Adrenal gland (tissue), 19 donors: ENCODE measurements at places on chromosomes 13 and 19. TPM values are rescaled to one million over a fixed set of nuclear protein-coding genes. Genes with fewer than 3 reads are reported as not detected.

GRCh38 chr19:19217099-19217498 is 5.3 kb downstream of the NCAN start:
- no peak overlapping the region for H3K27ac ChIP-seq
- no peak overlapping the region for H3K4me3 ChIP-seq
- H3K4me1 ChIP-seq = no peaks in the 10 kb centered on the region
- no peaks in the 10 kb centered on the region for H3K36me3 ChIP-seq
- no peak for DNase-seq

DNA sequence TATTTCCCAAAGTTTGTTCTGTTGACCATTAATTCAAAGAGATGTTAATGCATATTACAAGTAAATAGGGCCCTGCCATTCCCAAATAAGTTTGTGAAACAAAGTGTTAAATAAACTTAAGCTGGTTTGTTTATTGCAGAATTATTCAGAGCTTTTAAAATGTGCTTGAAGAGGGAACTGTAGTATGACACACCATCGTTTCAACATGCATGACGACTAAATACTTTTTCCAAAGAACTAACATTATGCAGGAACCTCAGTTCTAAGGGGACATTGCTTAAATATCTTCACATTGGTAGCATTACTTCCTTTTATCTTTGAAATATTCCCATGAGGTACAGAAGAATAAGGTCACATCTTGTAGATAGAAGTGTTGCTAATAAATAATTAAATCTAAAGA is 14.6 kb downstream of the LHFPL6 start:
- DNase-seq = no peak
- H3K27me3 ChIP-seq = no peaks in the 10 kb centered on the region
- no peak overlapping the region for H3K27ac ChIP-seq
- H3K4me1 ChIP-seq = no peaks in the 10 kb centered on the region
- H3K4me3 ChIP-seq = no peak overlapping the region

DNA sequence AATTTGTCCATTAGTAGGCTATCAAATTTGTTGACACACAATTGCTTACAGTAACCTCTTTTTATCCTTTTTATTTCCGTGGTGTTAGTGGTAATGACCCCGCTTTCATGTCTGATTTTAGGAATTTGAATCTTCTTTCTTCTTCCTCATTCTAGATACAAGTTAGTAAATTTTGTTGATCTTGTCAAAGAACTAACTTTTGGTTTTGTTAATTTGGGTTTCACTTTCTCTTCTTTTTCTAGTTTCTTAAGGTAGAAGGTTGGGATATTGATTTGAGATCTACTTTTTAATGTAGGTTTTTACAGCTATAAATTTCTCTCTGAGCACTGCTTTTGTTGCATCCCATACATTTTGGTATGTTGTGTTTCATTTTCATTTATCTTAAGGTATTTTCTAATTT is 53.3 kb upstream of the SLC7A1 start:
- H3K4me3 ChIP-seq = no peak overlapping the region
- H3K36me3 ChIP-seq = no peaks in the 10 kb centered on the region

- peaks cover 94% of the 10 kb centered on the region for H3K36me3 ChIP-seq
- no peaks in the 10 kb centered on the region for H3K4me1 ChIP-seq
- no peak overlapping the region for H3K4me3 ChIP-seq
- no peak for DNase-seq
- peak overlapping the region; percentile 17 for H3K27ac ChIP-seq
Observed at GRCh38 chr19:10828981-10829821, 6.8 kb downstream of the TMED1 start.

- peak; percentile 33 for DNase-seq
- H3K36me3 ChIP-seq = no peaks in the 10 kb centered on the region
- peaks cover 10% of the 10 kb centered on the region for H3K4me1 ChIP-seq
Observed at GRCh38 chr19:52963247-52963618, 552 bp upstream of the ZNF816 start.

- no peak overlapping the region for H3K4me3 ChIP-seq
- DNase-seq = no peak
- H3K36me3 ChIP-seq = no peaks in the 10 kb centered on the region
- H3K27ac ChIP-seq = peak overlapping the region; percentile 69
Observed at GRCh38 chr19:38183251-38183897, 40.6 kb downstream of the DPF1 start.

DNA sequence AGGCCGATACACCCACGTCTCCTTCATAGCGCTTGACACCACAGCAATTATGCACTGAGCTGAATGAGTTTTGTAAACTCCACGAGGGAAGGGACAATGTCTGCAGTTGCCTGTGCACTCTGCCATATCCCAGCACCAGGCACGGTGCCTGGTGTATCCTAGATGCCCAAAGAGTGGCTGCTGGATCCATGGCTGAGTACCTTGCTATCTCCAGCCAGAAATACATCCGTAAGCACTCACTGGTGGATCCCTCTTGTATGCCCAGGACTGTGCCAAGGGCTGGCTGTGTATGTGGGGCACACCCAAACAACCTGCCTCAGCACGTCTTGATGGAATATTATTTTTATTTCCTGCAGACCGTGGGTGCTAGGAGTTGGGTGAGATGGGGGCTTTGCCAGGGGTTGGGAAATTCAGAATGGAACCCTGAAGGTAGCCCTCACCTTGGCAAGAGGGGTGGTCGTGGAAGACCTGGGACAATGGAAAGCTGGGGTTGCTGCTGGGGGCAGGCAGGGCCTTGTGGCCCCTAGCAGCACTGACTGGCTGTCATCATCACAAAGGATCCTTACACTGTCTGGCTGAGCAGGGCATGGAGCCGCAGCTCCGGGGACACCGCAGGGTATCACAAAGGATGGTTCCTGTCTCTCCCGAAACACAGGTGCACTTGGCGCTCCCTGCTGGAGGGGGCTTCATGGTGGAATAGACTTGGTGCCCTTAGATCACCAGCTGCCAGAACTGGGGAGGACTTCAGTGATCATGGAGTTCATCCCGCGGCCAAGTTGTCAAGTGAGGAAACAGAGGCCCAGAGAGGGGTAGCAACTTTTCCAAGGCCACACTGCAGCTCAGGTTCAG is 131.3 kb downstream of the URI1 start:
- H3K4me3 ChIP-seq = no peak overlapping the region
- H3K27me3 ChIP-seq = no peaks in the 10 kb centered on the region
- H3K4me1 ChIP-seq = no peaks in the 10 kb centered on the region
- DNase-seq = no peak
- H3K27ac ChIP-seq = no peak overlapping the region

DNA sequence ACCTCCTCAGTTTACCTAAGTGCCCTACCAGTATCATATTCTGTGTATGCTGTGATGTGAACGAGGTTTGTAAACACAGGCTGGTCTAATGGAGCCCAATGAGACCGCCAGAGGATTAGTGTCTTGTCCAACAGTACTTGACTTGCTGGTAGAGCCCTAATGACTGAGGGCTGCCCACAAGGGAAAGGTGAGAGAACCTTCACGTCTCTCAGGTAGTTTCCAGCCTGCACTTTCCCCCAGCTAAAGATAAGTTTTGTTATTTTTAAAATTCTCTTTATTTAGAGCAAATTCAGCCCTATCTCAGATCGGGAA is 498 bp upstream of the RBM26 start:
- H3K4me3 ChIP-seq = peak overlapping the region; percentile 90
- no peak for DNase-seq
- H3K27ac ChIP-seq = peak overlapping the region; percentile 94
- H3K27me3 ChIP-seq = no peaks in the 10 kb centered on the region
- peaks cover 42% of the 10 kb centered on the region for H3K4me1 ChIP-seq

DNA sequence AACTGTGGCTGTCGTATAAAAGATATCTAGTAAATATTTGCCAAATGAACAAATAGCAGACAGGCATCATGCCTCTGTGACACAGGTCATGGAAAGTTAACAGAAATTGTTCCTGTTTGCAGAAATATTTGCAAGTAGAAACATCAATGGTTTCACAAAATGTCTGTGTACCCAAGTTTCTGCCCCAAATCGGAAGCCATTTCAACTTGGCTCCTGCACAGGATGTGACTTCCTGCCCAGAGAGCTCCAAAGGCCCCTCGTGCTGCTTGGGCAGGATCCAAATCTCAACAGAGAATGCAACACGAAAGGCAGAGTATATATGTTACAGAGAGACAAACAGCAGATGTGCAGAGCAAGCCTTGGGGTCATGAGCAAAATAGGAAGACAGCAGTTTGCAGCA is 95.5 kb upstream of the SERP2 start:
- H3K4me3 ChIP-seq = no peak overlapping the region
- H3K27ac ChIP-seq = no peak overlapping the region
- no peak for DNase-seq
- H3K27me3 ChIP-seq = no peaks in the 10 kb centered on the region

Gene HSPB6
- total RNA-seq = 230 TPM

Gene GZMM
- total RNA-seq = 0.96 TPM

Gene CDX2
- total RNA-seq = 0.14 TPM

Gene APOE
- total RNA-seq = 5,160 TPM

Gene ZNF576
- total RNA-seq = 20.6 TPM

Gene TSSK6
- total RNA-seq = 3.7 TPM

Gene IZUMO1
- 0.96 TPM for total RNA-seq
